ENCODE measurements at places on chromosomes 5 and 9.

DNA sequence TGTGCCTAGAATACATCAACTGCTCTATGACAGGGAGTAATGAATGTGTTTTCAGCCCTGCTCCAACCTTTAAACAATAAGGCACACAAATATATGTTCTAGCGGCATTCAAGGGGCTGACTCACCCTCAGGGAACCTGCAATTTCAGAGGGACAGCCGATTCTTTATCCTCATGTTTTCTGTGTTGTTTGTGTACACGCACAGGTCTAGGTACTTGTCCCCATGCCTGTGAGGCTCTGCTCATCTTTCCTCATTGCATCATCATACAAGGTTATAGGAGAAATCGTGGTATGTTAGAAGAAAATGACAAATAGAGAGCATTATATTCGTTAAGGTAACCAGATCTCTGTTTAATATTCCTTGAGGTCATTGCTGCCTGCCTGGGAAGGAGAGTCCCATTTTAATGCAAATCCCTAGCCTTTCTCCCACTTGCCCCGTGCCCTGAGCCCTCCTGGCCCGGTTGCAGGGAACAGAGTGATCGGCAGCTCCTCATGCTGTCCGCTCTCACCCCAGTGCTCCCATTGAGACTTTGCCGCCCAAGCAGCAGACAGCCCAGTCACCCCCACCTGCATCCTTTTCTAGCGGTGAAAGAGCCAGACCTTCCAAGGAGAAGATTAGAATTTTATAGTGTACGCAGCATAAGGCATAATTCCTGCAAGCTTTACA lies 14.6 kb downstream of the MAP1B start:
- H3K36me3 ChIP-seq = no peaks in the 10 kb centered on the region
- H3K4me3 ChIP-seq = no peak overlapping the region
- peaks cover 4% of the 10 kb centered on the region for H3K27me3 ChIP-seq
- H3K27ac ChIP-seq = no peak overlapping the region
- H3K4me1 ChIP-seq = no peaks in the 10 kb centered on the region

DNA sequence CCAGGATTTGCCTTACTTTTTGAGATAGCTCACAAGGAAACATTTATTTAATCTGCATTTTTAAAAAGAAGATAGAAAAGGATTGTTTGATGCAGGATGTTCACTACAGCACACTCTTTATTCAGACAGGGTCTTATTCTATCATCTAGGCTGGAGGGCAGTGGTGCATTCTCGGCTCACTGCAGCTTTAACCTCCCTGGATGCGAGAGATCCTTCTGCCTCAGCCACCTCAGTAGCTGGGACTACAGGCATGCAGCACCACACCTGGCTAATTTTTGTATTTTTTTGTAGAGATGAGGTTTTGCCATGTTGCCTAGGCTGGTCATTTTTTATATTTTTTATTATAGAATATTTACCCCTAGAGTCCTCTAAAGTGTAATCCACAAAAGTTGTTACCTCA lies 221.4 kb downstream of the MCTP1 start:
- no peak for DNase-seq
- H3K36me3 ChIP-seq = no peaks in the 10 kb centered on the region
- H3K27me3 ChIP-seq = no peaks in the 10 kb centered on the region
- no peak overlapping the region for H3K4me3 ChIP-seq
- H3K4me1 ChIP-seq = no peaks in the 10 kb centered on the region

DNA sequence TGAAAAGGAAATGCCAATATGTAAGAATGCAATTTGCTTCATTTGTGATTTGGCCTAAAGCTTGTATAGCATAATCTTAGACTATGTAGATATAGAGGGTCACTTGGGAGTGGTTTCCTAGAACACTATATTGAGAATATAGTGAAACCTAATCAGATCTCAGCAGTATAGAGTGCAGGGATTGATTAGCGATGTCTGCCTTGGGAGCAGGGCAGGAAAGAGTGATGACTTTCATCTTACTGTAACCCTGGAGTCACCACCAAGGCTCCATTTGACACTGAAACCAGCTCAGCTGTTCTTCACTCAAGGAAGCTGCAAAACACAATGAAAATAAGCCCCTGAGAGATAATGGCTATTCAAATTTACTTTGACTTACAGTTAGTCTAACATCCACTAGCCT lies 26.2 kb upstream of the ARRDC3 start:
- H3K27me3 ChIP-seq = no peaks in the 10 kb centered on the region
- no peak overlapping the region for H3K27ac ChIP-seq
- no peak overlapping the region for H3K4me3 ChIP-seq
- no peak for DNase-seq
- no peaks in the 10 kb centered on the region for H3K36me3 ChIP-seq
- no peaks in the 10 kb centered on the region for H3K4me1 ChIP-seq

DNA sequence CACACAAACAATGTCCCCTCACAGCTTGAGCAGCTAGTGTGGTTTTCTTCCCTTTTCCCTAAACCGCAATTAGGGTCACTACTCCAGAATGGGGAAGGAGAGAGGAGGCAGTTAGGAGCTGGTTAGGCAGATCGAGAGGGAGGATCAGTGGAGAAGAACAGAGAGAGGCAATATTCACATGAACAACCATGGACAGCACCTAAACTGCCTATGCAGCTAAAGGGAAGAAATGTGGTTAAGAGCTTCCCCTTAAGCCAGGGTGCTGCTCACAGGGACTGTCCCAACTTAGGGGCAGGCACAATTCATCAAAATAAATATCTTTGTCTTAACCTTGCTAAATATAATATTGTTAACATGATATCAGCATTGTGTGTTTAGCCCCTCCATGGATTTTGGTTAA lies 359.3 kb upstream of the CDH18 start:
- H3K4me3 ChIP-seq = no peak overlapping the region
- H3K36me3 ChIP-seq = no peaks in the 10 kb centered on the region
- no peaks in the 10 kb centered on the region for H3K4me1 ChIP-seq
- no peak overlapping the region for H3K27ac ChIP-seq
- DNase-seq = no peak

DNA sequence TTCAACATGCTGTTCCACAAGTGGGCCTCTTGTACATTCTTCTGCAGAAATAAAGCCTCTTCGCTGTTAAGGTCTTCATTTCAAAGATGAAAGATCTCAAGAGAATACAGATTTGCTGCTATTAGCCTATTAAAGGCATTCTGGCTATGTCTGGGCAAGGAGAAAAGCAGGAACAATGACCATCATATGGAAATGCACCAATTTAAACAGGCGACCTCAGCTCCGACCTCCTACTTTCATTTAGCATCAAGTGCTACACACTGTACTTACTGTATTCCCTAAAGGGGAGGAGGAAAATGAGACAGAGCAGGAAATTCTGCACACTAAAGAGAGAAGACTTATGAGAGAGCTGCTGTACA lies 64.8 kb downstream of the HABP4 start:
- H3K36me3 ChIP-seq = no peaks in the 10 kb centered on the region
- H3K4me3 ChIP-seq = no peak overlapping the region
- no peak for DNase-seq
- no peaks in the 10 kb centered on the region for H3K27me3 ChIP-seq
- no peak overlapping the region for H3K27ac ChIP-seq
- H3K4me1 ChIP-seq = no peaks in the 10 kb centered on the region

GRCh38 chr5:81450940-81451339 lies 57.0 kb upstream of the ACOT12 start:
- H3K27ac ChIP-seq = no peak overlapping the region
- no peak for DNase-seq
- H3K27me3 ChIP-seq = no peaks in the 10 kb centered on the region
- no peak overlapping the region for H3K4me3 ChIP-seq
- H3K4me1 ChIP-seq = no peaks in the 10 kb centered on the region

DNA sequence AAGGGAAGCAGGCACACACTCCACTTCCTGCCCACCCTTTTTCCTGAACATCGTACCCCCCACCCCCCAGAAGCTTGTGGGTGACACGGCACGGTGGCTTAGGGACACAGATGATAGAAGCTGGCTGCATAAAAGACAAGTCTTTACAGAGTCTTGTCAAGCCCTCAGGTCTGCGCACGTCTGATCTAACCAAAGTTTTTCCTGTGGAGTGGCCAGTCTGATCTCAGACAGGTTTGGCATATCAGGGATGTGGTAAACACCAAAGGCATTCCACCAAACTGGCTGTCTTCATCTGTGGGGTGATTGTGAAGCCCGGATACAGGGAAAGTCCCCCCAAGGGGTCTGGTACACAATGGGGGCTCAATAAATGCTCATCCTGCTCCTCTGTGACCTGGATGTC lies 50.0 kb downstream of the CRB2 start:
- H3K36me3 ChIP-seq = no peaks in the 10 kb centered on the region
- no peak overlapping the region for H3K4me3 ChIP-seq
- peak; percentile 16 for DNase-seq
- H3K27me3 ChIP-seq = no peaks in the 10 kb centered on the region
- H3K27ac ChIP-seq = no peak overlapping the region
- H3K4me1 ChIP-seq = no peaks in the 10 kb centered on the region

DNA sequence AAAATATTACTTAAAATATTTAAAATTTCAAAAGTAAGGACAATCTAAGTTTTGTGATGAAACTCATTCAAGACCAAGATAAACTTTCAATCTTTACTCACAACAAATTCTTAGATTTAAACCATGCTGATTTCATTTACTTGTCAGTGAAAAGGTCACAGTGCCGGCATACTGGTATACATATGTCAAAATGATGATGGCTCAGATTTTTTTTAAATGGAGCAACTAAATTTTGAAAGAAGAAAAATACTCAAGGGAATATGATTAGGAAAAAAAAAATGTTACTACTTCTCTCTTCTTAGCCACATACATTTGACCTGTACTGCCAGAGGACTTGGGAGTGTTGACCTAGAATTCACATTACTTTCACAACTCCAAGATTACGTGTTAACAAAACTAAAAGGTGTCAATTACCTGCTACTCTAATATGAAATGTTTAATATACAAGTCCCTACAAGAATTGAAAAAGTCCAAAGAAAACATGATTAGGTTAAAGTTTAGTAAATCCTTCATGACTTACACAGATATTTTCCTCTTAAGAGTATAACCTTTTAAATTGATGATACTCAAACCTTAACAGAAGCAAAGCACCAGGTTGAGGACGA lies 4.6 kb downstream of the EFNA5 start:
- no peaks in the 10 kb centered on the region for H3K4me1 ChIP-seq
- DNase-seq = no peak
- H3K27ac ChIP-seq = no peak overlapping the region
- no peaks in the 10 kb centered on the region for H3K36me3 ChIP-seq

DNA sequence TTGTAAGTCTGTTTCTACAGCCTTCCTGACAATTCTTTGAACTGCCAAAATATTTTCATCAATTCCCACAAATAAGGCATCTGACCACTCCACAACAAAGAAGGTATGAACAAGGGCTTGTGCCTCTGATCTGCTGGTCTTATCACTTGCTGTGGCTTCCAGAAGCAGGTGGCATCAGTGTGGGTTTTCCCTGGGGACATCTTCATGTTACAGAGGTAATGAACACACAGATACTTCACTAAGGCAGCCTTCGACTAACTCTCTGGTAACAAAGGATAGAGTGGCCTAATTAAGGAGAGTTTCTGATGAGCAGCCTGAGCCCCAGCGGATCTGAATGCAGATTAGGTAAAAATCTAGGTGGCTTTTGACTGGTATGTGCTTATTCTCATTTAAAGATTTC lies 15.2 kb upstream of the ERAP2 start:
- H3K4me3 ChIP-seq = no peak overlapping the region
- H3K4me1 ChIP-seq = no peaks in the 10 kb centered on the region
- H3K27me3 ChIP-seq = no peaks in the 10 kb centered on the region
- DNase-seq = no peak
- H3K27ac ChIP-seq = no peak overlapping the region

DNA sequence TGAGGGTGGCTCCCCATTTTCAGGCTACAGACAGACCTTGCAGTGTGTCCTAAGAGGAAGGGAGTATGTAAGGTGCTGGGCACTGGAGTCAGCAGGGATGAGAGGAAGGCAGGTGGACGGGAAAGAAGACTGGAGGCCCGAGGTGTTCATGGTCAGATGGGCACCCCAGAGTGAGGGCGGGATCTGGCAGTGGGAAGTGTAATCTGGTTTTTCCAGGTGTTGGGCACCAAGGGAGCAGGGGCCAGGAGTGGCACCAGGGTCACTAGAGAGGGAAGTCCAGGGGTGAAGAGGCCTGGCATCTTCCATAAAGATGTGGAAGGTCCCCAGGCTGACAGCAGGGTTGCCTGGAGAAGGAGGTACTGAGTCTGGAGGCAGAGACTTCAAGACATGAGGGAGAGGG lies 29.7 kb downstream of the PITX1 start:
- H3K27me3 ChIP-seq = no peaks in the 10 kb centered on the region
- no peak overlapping the region for H3K4me3 ChIP-seq
- no peaks in the 10 kb centered on the region for H3K36me3 ChIP-seq
- H3K27ac ChIP-seq = no peak overlapping the region
- no peak for DNase-seq
